ENCODE measurements at places on chromosomes 4 and X.

GRCh38 chr4:2689825-2690700, 66.1 kb downstream of the TNIP2 start:
- peak; percentile 48 for DNase-seq

- no peak for DNase-seq
These were observed 26.0 kb downstream of the NHSL2 start for GRCh38 chrX:71936632-71937031.

DNA sequence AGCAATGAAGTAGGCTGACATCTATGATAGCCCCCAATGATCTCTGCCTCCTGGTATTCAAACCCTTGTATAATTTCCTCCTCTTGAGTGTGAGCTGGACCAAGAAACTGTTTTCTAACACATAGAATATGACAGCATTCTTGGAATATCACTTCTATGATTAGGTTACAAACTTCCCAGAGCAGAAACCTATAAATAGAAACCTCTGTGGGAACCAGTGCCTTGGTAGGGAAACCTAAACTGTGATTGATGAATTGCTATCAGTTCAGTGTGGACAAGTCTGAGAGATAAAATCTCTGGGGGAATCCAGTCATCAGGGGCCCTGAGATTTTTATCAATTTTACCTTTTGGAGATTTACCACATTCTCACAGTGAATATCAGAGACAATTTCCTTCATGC, 756.5 kb upstream of the AGA start:
- no peak for DNase-seq

- DNase-seq: no peak
These were observed 215.2 kb downstream of the SLC4A4 start for GRCh38 chr4:71554025-71554424.

DNA sequence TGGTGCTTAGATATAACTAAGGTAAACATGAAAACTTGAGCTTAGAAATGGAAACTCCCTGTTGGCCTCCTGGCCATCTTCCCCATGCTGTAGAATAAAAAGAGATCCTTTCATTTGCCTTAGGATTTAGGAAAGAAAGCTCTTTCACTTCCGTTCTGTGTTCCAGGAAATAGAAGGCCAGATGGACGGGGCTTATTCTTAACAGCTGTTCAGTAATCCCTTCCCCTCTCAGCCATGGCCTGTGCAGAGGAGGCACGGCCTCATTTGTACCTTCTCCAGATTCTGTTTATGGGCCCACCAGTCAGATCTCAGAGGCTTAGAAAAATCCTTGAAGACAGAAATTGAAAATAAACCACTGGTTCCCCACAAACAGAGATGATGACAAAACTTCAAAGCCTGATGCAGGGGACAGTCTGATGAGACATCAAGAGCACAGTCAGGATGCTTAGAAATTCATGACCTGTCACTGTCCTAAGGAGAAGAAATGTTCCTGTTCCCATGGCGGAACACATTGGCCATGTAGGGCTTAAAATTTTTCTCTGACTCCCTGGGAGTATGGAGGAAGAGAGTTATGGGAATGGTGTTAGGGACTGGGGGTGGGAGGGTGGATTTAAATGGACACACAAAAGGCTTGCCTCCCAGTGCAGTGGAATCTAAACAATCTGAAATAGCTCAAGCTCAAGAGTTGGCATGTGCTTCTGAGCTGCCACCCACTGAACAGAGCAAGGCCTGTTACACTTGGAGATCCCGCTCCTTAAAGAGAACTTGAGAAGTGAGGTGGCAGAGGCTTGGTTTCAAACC, 188.8 kb downstream of the SOWAHB start:
- peak; percentile 60 for DNase-seq

- DNase-seq: no peak
These were observed 173.8 kb downstream of the MSN start for GRCh38 chrX:65841263-65841662.

- no peak for DNase-seq
These were observed 148.8 kb upstream of the EDNRA start for GRCh38 chr4:147332091-147332490.

DNA sequence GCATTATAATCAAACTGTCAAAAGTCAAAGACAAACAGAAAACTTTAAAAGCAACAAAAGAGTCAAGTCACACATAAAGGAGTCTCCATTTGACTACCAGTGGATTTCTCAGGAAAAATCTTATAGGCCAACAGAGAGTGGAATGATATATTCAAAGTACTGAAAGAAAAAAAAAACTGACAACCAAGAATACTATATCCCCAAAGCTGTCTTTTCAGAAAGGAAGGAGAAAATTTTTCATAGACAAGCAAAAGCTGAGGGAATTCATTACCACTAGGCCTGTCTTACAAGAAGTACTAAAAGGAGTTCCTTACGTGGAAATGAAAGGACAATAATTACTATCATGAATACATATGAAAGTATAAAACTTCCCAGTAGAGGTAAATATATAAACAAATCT, 39.0 kb downstream of the SLC10A7 start:
- DNase-seq: no peak

GRCh38 chr4:28879178-28879577, 1841.0 kb upstream of the PCDH7 start:
- DNase-seq: no peak

DNA sequence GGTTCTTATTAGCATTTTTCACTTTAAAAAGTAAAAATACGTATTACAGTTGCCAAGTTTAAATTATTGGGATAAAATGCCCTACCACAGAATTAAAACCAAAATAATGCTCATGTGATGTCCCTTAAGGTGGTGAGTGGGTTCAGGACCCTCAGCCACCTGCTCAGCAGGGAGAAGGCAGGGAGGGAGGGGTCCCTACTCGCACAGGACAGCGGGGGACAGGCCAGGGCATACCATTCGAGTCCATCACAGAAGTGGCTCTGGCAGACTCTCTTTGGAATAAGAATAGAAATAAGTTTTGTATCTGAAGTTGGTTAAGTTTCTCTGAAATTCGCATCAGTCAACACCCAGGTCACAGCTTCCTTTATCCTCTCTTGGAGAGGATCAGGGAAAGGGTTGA, 37.7 kb downstream of the NOP14 start:
- no peak for DNase-seq

GRCh38 chr4:173752610-173753230, 222.7 kb upstream of the HAND2 start:
- peak; percentile 49 for DNase-seq

DNA sequence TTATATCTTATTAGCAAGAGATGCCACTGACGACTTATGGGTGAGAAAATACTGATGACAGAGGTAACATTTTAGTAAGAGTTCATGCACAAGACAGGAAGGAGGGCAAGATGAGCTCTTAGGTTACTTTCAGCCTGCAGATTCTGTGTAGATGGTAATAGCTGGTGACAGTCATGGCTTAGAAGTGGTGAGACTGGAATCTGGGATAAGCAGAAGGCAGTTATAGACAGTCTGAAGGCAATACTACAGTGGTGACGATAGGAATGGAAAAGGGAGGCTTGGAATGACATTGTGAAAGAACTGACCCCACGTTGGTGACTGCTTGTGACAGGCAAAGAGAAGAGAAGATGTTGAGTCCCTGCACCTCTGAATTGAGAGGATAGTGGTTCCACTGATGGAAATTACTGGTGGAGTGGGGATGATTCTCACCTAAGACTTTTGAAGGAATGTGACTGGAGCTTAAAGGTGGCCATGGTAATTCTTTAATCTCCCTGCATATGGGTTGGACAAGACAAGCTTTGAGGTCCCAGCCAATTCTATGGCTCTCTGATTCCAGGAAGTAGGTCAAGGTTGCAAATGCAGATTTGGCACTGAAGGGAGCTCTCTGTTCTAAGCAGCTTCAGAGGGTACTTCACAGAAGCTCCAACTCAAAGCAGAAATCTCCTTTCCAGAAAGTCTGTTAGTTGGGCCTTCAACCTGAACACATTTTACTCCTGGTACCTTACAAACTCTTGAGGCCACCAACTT, 99.7 kb downstream of the RASL11B start:
- DNase-seq: no peak

GRCh38 chr4:85725721-85726170, 250.8 kb downstream of the ARHGAP24 start:
- no peak for DNase-seq

GRCh38 chr4:3079694-3080123, 5.2 kb downstream of the HTT start:
- DNase-seq: no peak

- no peak for DNase-seq
These were observed 70.9 kb downstream of the MAGEB5 start for GRCh38 chrX:26286836-26287235.

DNA sequence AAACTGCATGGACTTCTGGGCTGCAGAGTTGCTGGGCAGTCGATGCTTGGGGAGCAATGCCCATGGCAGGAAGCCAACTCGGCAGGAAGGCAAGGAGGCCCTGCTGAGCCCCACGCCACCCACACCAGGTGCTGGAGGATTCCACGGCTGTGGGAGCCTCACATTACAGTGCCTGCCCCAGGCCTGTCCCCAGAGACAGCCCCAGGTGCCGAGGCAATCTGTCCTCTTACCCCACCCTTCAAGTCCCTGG, 53.9 kb downstream of the HMX1 start:
- DNase-seq: no peak

- DNase-seq: no peak
These were observed 68.4 kb downstream of the FBXO8 start for GRCh38 chr4:174215057-174215456.

DNA sequence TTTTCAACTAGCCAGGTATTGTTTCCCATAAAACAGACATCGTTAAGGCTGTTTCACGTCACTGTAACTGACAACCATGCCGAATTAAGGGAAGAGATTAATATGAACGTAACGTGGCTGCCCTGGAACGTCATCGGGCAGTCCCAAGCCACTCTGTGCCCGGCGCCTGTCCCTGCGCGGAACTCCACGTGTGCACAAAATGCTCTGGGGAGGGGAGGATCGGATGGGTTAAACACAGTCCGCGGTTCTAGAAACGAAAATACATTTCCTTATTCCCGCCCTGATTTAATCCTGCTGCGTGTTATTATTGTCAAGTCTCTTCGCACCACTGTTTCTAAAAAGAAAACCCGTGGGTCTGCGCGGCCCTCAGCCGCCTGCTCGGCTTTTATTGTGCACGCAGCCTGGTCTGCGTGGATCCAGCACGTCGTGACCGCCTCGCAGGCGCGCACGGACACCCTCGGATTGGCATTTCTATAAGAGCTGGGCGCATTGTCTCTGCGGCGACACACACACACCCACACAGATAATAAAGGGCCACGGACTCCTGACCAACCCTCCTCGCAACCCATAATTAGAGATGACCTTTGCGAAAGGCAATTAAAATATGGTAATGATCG, 69.6 kb upstream of the BCOR start:
- no peak for DNase-seq

GRCh38 chrX:17519358-17519757, 144.4 kb downstream of the NHS start:
- no peak for DNase-seq

GRCh38 chr4:121182296-121182695, 18.2 kb upstream of the TNIP3 start:
- no peak for DNase-seq

DNA sequence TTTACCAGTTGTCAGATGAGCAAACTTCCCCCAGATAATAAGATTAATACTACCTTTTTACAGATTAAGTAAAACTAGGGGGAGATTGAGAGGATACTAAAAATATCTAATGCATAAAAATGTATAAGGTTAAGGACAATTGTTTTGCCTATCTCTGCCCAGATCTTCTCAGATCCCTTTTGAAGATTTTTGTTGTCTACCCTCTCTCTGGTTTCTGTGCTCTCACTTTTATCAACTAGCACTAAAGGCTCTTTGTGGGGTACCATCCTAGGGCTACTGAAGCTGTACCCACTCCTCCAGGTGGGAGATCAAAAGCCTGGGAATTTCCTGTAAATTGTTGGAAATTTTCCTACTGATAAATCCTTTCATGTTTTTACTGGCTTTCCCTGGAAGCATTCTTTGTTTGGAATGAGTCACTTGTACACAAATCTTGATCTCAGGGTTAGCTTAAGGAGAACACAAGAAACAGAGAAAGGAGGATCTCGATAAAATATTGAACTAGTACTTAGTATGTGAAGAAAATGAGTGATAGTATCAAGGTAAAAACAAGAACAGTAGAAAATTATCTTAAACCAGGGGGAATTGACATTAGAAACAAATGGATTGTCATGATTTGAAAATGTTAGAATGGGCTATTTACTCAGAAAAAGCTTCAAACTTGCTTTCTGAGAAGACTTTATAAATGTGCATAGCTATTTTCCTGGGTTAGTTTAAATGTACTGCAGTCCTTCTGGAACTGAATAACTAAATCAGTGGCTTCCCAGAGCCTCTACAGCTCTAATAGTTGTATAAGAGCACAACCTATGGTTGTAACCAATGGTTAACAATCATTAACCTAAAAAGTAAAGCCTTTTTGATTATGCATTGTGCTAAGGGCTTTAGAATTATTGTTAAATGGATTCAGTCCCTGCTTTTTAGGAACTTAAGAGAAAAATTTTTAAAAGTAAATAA, 679.9 kb upstream of the MAGEB2 start:
- DNase-seq: no peak

GRCh38 chrX:135185795-135186443, 14.7 kb upstream of the CT55 start:
- peak; percentile 3 for DNase-seq

- peak; percentile 7 for DNase-seq
These were observed 2.1 kb downstream of the BRWD3 start for GRCh38 chrX:80807606-80807991.

DNA sequence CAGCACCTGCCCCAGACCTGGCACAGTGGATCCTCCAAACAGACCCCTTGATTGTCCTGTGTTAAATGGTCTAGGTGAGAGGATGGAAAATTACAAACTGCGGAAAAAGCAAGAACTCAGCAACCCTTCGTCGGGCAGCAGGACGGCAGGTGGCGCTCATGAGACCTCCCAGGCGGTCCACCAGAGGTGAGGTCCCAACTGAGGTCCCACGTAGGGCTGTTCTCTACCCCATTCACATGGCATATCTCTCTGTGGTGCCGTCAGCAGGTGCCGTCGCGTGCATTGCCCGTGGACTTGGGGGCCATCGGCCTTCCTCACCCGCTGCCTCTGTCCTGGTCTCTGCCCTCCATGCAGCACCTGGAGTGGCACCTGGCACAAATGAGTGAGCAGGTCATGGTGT, 88.2 kb downstream of the CRMP1 start:
- no peak for DNase-seq

DNA sequence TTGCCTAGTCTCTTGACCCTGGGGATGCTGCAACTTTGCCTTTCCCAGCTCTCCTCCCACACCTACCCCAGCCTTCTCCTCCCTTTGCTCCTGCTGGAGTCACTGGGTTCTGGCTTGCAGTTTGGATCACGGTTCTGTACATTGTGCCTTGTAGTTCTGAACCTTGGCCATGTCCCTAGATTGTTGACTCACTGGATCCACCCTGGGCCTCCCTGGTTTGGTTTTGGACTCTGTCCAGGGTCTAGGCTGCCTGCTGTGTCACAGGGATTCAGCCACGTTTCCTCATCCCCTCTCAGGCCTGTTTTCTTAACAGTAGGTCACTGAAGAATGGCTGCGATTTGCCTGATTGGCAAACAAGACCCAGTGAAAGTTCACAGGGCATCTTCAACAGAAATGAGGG, 11.5 kb upstream of the GABRE start:
- DNase-seq: peak; percentile 36

- no peak for DNase-seq
These were observed 36.4 kb downstream of the TMEM150C start for GRCh38 chr4:82525307-82525911.
